Activated T-helper 2 cell treated with anti-CD3 and anti-CD28 coated beads, Interferon-gamma antibody, Interleukin-2, Interleukin-4, amounts not matched to agents 10 μg/mL and 5 μg/mL and 100 μg/mL, durations not matched to agents 14 hours and 24 hours and 36 hours (primary cell): ENCODE measurements at places on chromosomes 11 and 22.
A peak's percentile ranks its signal among the peaks of the same experiment; 100 is the strongest.

DNA sequence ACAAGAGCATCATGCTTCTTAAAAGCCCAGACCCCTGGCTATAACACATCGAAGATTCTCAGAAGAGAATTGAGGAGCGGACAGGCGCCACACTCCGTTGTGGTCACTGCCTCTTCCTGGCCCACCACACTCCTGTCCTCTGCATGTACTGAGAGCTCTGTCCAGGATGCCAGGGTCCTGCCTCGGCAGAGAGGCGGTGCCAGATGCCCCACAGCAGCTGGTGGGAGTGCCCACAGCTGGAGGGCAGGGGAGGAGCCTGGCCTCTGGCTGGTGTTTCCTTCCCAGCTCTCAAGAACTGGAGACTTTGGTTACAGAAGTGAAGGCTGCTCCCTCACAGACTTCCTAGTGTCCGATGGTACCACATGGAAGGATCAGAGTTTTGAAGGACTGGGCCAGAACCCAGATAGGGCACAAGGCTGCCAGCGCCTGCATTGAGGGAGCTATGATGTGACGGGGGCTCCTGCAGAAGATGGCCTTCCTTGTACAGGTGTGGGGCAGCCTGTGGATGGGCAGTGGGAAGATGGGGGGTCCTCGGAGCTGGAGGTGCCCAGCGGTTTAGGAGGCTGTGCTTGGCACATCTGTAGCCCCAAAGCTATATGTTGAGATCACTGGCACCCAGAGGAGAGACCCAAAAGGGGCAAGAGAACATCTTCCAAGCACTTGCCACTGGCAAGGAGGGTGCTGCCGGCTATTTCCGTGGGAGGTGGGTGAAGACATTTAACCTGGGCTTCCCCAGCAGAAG is 19.4 kb downstream of the RSPH14 start:
- H3K4me3 ChIP-seq = no peak overlapping the region
- H3K27ac ChIP-seq = no peak overlapping the region
- H3K4me1 ChIP-seq = peaks cover 8% of the 10 kb centered on the region
- no peaks in the 10 kb centered on the region for H3K36me3 ChIP-seq
- no peaks in the 10 kb centered on the region for H3K27me3 ChIP-seq

DNA sequence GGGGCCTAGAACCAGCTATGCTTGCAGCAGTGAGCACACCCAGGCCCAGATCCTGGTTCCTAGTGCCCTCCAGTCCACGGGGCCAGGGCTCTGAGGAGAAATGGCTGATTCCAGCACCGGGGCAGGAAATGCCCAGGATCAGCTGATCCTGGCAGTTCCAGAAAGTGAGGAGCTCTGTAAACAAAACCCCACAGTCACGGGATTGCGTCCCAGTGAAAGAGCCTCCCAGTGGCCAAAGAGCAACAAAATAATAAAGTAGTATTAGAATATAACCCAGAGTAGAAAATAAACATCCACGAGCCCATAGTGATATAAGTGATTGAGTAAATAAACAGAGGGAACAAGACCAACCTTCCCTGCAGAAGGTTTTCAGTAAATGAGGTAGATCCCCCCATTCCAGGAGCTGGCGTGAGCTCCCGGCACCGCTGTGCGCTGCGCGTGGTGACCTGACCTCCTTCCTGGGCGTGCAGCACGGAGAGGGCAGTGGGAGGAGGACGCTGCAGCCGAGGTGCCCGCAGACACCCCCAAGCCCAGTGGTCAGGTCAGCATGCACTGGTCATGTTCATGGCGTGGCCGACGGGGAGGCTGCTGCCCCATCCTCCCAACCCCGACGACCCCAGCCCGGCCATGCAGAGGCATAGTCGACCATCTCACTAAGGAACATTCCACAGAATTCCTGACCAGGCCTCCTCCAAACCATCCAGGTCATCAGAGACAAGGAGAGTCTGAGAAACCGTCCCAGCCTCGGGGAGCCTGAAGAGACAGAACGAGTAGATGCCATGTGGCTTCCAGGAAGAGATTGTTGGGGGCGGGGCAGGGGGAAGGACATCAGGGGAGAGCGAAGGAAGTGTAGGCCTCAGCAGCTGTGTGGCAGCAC is 19.8 kb downstream of the PTDSS2 start:
- no peak overlapping the region for H3K27ac ChIP-seq
- DNase-seq = no peak
- no peaks in the 10 kb centered on the region for H3K27me3 ChIP-seq
- no peak overlapping the region for H3K4me3 ChIP-seq
- no peaks in the 10 kb centered on the region for H3K4me1 ChIP-seq

DNA sequence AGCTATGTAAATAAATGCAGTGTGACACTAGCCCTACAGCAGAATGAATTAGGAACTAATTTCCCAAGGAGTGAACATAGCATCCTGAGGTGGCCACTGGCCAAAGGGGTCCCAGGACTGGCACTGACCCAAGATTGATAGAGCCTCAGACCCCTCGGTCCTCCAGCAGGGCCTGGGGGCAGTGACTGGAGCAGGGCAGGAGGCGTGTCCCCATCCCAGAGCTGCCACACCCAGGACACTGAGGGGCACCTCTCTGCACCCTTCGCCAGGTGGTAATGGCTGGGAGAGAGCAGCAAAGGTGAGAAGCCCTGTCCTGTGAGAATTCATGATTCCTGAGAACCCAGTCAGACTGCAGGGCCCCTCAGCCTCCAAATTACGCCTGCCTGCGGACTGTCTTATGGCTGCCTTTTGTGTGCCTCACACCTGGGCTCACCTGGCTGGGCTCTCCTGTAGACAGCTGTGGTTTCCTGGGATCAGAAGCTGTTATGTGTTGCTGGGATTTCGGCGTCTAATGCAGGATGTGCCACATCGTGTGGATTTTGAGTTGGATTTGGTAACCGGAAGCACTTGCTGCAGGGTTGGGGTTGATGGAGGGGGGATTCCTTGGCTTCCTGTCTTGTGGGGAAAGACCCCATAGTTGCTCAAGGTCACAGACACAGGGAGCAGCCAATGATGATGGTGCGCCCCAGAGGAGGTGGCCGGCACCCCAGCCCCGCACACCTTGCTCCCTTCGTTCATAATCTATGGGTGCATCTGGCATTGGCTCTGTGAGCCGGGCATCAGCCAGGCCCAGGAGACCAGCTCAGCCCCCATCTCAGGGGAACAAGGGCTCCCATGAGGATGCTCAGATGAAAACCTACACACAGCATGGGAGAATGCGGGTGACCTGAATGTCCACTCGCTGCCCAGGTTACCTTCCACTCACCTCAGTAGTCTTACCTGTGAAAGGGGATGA is 582.9 kb downstream of the BRD1 start:
- H3K4me3 ChIP-seq = no peak overlapping the region
- no peaks in the 10 kb centered on the region for H3K36me3 ChIP-seq
- H3K27me3 ChIP-seq = peaks cover 5% of the 10 kb centered on the region
- DNase-seq = peak; percentile 4
- H3K4me1 ChIP-seq = no peaks in the 10 kb centered on the region

GRCh38 chr11:83549984-83550667 is 264.0 kb upstream of the CCDC90B start:
- H3K27me3 ChIP-seq = no peaks in the 10 kb centered on the region
- no peak overlapping the region for H3K27ac ChIP-seq
- DNase-seq = no peak
- H3K4me3 ChIP-seq = no peak overlapping the region

- H3K4me3 ChIP-seq = no peak overlapping the region
- H3K36me3 ChIP-seq = no peaks in the 10 kb centered on the region
- peaks cover 22% of the 10 kb centered on the region for H3K4me1 ChIP-seq
- peak overlapping the region; percentile 68 for H3K27ac ChIP-seq
- H3K27me3 ChIP-seq = peaks cover 5% of the 10 kb centered on the region
- no peak for DNase-seq
These were observed 32.9 kb downstream of the LRRC32 start for GRCh38 chr11:76637491-76638269.

DNA sequence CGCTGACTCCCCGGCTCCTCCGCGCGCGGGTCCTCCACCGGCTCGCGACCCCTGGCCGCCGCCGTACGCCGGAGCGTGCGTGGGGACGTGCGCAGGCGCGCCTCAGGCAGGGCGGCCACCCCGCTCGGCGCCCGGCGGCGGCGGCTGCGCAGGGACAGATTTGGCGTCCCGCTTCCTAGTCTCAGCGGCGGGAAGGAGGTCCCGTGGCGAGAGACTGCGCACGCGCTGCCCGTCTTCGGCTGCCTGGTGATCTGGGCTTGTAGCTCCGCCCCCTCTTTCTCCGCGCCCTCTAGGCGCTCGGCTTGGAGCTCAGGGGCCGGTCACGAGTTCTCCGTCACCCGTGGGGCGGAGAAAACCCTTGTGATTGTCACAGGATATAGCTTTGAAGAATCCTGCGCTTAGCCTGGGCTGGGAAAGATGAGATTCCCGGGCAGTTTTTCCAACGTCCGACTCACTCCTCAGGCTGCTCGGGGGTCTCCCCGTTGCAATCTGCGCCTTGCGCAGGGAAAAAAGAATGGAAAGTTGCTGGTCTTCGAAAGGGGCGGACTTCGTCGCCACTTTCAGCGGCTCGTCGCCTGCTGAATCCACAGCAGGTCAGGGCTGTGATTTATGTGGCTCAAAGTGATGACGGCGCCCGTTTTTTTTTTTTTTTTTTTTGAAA is at the start of gene PATL1:
TSS of gene PATL1 (minus strand) at position 88 of the 661 bp plus-strand sequence. CDS start 142 bp downstream, outside the sequence.
- H3K27me3 ChIP-seq = no peaks in the 10 kb centered on the region
- H3K36me3 ChIP-seq = peaks cover 37% of the 10 kb centered on the region
- peak within 1 kb of the TSS; percentile 97 for H3K4me3 ChIP-seq
- H3K27ac ChIP-seq = peak within 1 kb of the TSS; percentile 98
- H3K4me1 ChIP-seq = peaks cover 36% of the 10 kb centered on the region

DNA sequence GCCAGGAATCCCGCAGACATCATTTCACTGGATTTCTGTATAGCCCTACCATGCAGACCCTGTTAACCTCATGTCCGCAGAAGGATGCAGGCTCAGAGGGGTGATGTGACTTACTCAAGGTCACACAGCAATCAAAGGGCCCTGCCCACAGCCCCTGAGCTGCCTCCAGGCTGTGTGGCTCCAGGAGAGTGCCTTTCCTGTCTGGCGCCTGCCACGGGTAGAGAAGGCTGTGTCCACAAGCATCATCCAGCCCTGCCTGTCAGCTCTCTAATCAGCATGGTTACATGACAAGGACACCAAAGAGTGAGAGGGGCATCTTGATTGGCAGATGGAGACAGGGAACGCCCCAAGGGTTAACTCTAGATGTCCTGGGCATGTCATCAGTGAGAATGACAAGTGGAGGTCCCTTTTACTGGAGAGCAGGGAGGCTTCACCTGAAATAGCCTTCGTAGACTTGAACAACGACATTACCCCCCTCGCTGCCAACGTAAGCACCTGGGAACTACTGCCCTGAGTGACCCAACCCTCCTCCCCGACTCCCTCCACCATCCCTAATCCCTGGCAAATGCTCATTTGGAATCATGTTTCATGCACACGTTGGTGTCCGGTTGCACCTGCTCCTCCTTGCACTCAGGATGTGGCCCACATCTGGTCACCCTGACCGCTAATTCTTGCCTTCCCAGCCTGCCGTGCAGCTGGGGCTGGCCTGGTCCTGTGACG is 6.9 kb downstream of the FGF19 start:
- no peaks in the 10 kb centered on the region for H3K4me1 ChIP-seq
- no peaks in the 10 kb centered on the region for H3K36me3 ChIP-seq
- peaks cover 28% of the 10 kb centered on the region for H3K27me3 ChIP-seq
- H3K27ac ChIP-seq = no peak overlapping the region
- DNase-seq = no peak

- no peaks in the 10 kb centered on the region for H3K36me3 ChIP-seq
- no peak overlapping the region for H3K27ac ChIP-seq
- H3K4me1 ChIP-seq = no peaks in the 10 kb centered on the region
- H3K4me3 ChIP-seq = no peak overlapping the region
- H3K27me3 ChIP-seq = no peaks in the 10 kb centered on the region
- no peak for DNase-seq
These were observed 392.5 kb downstream of the CTTN start for GRCh38 chr11:70790671-70791300.

DNA sequence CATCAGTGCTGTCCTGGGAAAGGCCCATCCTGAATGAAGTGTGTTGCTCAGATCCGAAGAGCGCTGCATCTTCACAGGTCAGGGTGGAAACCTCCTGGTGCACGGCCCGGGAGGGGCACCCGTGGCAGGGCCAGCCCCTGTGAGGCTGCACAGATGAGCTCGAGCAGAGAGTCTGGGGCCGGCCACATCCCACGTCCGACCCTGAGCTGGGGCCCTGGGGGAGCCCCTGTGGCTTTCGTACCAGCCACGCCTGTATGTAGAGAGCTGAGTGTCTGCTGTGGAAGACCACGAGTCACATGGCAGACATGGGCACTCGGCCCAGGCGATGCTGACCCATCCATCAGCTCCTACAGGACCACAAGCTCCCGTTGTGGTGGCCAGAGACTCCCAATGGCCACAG is 24.9 kb upstream of the SEPTIN5 start:
- H3K27ac ChIP-seq = no peak overlapping the region
- H3K4me1 ChIP-seq = no peaks in the 10 kb centered on the region
- no peaks in the 10 kb centered on the region for H3K36me3 ChIP-seq
- no peak overlapping the region for H3K4me3 ChIP-seq
- DNase-seq = no peak

DNA sequence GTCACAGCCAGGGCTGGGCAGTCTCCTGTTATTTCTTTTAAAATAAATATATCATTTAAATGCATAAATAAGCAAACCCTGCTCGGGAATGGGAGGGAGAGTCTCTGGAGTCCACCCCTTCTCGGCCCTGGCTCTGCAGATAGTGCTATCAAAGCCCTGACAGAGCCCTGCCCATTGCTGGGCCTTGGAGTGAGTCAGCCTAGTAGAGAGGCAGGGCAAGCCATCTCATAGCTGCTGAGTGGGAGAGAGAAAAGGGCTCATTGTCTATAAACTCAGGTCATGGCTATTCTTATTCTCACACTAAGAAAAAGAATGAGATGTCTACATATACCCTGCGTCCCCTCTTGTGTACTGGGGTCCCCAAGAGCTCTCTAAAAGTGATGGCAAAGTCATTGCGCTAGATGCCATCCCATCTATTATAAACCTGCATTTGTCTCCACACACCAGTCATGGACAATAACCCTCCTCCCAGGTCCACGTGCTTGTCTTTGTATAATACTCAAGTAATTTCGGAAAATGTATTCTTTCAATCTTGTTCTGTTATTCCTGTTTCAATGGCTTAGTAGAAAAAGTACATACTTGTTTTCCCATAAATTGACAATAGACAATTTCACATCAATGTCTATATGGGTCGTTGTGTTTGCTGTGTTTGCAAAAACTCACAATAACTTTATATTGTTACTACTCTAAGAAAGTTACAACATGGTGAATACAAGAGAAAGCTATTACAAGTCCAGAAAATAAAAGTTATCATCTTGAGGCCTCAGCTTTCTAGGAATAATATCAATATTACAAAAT is 13.4 kb downstream of the OR51B4 start:
- no peaks in the 10 kb centered on the region for H3K36me3 ChIP-seq
- H3K27me3 ChIP-seq = no peaks in the 10 kb centered on the region
- no peak overlapping the region for H3K4me3 ChIP-seq
- no peak overlapping the region for H3K27ac ChIP-seq

- no peak for DNase-seq
- no peak overlapping the region for H3K4me3 ChIP-seq
- no peaks in the 10 kb centered on the region for H3K36me3 ChIP-seq
- H3K27ac ChIP-seq = no peak overlapping the region
- H3K27me3 ChIP-seq = no peaks in the 10 kb centered on the region
These were observed 1156.9 kb downstream of the BRD1 start for GRCh38 chr22:48670731-48671130.
